PC-3 (cell line): ENCODE measurements at places on chromosomes 1 and 21. TPM values are rescaled to one million over a fixed set of nuclear protein-coding genes. Genes with fewer than 3 reads are reported as not detected.
A peak's percentile ranks its signal among the peaks of the same experiment; 100 is the strongest.

DNA sequence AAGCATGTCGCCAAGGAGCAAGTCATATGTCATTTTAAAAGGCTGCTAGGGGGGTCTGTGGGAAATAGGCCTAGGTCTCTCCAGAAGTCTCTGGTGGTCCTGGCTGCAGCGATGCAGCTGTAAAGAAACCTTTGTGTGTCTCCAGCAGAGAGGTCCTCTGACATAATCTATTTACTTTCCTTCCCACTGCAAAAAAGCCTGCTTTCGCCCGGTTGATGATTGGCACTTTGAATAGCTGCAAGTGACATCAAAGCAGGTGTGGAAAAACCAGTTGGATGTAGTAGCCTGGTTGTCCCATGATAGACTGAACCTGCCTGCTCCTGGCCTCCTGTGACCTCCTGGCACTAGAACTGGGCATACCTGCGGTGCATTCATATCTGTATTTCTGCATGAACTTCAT, 13.8 kb downstream of the RASSF5 start:
- DNase-seq, result peak; percentile 61

DNA sequence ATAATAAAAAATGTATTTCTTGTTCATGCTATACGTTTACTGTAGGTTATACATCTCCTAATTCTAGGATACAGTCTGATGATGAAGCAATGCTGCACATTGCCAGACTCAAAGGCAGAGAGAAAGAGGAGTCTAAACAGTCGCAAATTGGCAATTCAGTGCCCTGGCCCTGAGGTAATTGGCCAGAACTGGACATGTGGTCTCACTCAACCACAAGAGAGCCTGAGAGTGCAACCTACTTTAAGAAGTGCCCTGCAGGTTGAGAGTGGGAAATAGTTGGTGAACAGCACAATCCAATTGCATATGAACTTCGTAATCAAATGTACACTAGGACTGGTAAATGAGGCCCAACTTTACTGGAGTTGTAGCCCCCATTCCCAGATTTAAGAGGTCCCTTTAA, 5.0 kb upstream of the SLC35A3 start:
- no peak for DNase-seq

DNA sequence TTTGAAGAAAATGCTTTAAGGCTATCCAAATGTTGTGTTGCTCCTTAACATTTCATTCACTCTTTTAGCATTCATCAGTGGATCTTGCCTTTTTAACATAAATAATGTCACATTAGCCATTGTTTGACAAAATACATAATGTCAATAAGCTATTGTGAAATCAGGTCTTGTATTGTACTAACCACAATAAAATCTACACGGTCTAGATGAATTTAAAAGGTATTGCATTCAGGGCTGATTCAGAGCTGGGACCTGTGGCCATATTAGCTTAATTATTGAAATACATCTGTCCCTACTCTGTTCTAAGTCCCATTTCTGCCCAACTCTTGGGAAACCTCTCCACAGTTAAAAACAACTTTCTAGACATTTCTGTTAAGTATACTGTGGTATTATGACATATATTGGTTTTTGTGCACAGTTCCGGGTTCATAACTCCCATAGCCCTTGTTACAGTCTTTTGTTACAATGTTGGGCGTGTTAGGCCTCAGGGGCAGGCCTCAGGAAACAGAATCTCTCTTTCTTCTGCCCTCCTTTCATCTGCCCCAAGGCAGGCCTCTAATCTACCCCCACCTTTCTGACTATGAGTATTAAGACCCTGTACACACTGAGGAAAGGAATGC, 44.7 kb upstream of the CITED4 start:
- DNase-seq, result peak; percentile 53

DNA sequence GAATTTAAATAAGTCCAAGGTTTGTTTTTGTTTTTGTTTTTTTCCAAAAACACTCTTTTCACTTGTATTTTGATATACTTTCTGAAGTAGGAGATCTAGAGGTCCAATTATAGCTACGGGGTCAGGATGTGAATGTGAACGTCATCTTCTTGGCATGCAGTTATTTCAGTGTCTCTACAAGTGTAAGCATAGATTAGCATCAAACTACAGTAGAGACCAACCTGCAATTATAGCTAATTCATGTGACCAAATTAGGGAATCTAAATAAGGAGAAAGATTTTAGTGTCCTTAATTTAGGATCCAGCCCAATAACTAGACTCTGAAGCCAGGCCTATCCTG, 107.3 kb upstream of the PALMD start:
- no peak for DNase-seq

DNA sequence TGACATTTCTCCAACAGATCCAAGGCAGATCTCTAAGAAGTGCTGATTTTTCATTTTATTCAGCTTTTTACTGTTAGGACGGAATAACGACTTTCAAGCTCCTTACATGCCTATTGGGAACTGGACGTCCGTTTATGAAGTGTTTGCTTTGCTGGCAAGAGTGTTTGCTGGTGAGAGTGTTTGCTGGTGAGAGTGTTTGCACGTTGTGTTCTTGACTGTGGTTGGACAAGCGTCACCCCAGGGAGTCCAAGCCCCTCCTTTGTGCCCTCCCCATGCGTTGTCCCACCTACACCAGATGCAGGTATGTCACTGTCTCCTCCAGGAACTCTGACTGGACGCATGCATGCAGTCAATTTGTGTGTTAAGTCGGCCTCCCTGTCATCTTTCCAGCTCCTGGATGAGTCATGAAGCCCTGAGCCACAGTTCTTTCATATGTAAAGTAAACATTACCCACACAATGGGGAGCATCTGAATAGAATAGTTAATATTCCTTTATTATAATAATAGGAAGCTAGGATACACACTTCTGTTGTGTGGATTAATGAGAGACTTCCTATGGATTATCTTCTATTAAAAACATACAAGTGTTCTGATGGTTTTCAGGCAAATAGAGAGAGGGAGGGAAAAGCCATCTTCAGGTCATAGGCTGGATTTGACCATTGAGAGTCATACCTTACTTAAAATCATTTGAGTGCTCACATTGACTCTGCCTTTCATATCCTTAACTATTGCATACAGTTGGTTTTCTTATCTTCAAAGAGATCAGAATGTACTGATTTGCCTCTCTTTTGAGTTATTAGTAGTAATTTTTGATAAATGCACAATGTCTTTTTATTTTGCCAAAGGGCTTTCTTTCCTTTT, 119.2 kb downstream of the GALNT2 start:
- peak; percentile 100 for DNase-seq

DNA sequence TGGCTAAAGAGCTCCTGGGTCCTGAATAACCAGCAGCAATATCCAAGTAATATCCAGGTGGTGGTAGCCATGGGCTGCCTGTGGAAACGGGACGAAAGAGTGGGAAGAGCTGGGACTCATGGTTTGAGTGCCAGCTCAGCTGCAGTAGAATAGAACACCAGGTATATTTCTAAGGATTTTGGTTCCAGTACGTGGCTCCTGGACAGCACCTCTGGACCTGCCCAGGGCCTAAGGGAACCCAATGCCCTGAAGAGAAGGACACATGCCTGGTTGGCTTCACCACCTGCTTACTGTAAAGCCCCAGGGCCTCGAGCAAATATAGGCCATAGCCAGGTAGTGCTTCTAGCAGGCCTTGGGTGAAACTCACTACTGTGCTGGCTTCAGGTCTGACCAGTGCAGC, 566.7 kb downstream of the KIF26B start:
- no peak for DNase-seq

DNA sequence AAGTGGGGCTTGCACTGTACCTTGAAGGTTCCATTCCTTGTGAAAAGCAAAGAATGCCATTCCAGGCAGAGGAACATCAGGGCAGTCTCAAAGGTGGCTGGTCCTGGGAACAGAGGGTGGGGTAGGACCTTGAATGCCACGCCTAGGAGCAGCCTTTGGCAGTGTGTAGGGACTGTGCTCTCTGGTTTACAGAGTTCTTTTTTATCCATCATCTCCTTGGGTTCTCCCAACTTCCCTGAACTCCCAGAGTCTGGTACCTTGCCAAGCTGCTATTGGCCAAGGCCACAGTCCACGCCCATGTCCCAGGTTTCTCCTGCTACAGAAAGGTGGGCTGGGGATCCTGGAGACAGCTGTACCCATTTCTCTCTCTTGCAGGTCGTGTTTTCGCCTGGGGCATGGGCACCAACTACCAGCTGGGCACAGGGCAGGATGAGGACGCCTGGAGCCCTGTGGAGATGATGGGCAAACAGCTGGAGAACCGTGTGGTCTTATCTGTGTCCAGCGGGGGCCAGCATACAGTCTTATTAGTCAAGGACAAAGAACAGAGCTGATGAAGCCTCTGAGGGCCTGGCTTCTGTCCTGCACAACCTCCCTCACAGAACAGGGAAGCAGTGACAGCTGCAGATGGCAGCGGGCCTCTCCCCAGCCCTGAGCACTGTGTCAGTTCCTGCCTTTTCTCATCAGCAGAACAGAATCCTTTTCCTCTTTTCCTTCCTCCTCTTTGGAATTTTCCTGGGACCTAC, 15.3 kb upstream of the TRNAU1AP start:
- DNase-seq, result no peak

DNA sequence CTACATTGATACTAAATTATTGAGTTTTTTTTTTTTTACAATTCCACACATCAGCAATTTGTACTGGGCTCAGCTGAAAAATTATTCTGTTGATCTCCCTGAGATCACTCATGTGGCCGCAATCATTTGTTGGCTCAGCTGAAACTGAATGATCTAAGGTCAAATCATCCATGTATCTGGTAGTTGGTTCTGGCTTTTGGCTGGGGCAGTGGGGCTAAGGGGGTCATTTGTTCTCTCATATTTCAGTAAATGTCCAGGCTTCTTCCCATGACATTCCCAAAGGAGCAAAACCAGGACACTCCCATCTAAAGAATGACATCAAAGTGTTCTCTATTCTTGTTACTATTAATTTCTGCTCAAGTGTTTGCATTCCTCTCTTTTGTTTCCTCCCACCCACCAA, 806.7 kb upstream of the ADGRL2 start:
- no peak for DNase-seq

DNA sequence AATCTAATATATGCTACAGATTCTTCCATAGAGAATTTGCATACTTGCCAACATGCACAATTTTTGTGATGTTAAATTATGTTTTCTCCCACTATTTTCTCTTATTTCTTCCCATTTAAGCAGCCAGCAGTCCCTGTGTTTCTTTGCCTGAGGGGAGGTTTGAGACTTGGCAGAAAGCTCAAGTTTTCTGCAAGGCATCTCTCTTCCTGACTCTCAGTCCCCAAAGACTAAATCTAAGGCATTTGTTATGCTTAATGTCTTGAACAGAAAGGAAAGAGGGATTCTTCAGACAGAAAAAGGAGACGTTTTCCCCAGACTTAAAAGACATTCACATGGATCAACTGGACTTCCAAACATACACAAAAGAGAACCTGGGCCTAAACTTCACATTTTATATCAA, 354.4 kb downstream of the RYR2 start:
- no peak for DNase-seq

GRCh38 chr1:112712191-112712590, 2.9 kb downstream of the PPM1J start:
- no peak for DNase-seq

GRCh38 chr1:94322696-94323095, 85.3 kb upstream of the ARHGAP29 start:
- peak; percentile 94 for DNase-seq

DNA sequence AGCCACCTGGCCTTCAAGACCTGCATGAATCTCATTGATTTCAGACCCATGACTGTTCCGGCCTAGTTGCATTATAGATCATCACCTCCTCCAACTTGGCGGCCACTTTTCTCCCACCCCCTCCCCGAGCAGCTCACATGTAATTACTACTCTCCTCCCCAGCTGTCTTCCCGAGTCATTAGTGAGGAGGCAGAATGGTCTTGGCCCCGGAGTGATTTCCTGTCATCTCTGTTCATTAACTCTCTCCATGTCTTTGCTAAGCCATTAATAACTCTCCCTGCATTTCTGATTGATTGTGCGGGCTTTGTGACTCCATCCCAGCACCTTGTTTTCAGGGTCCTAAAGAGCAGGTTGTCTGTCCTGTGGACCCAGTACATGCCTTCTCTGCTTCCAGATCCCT, 75.6 kb upstream of the CNTN2 start:
- no peak for DNase-seq

GRCh38 chr1:76162254-76162653, 87.7 kb downstream of the ST6GALNAC3 start:
- DNase-seq, result no peak

Gene ARMH1
- 0.15 TPM in 1 of 2 replicates, not detected in the other for total RNA-seq

Gene MROH7
- total RNA-seq, result not detected in 2 replicates

Gene LCE1B
- total RNA-seq, result not detected in 2 replicates

Gene GJA5
- 1.1 and 2.0 TPM in 2 replicates for total RNA-seq

Gene FMO4
- total RNA-seq, result 0.23 and 0.98 TPM in 2 replicates

Gene MTARC1
- total RNA-seq, result 48.5 and 50.2 TPM in 2 replicates

Gene OR2T12
- not detected in 2 replicates for total RNA-seq

Gene CTSE
- 0.51 TPM in 1 of 2 replicates, not detected in the other for total RNA-seq

Gene OR2G6
- total RNA-seq, result not detected in 2 replicates

Gene ATAD3C
- total RNA-seq, result 0.29 and 1.4 TPM in 2 replicates

Gene NTRK1
- 0.15 and 0.40 TPM in 2 replicates for total RNA-seq
